ENCODE measurements at places on chromosomes 6 and 20.

GRCh38 chr6:167450626-167451025 lies 125.7 kb downstream of the TTLL2 start:
- no peaks in the 10 kb centered on the region for H3K4me1 ChIP-seq
- H3K27me3 ChIP-seq = no peaks in the 10 kb centered on the region
- no peak for DNase-seq

DNA sequence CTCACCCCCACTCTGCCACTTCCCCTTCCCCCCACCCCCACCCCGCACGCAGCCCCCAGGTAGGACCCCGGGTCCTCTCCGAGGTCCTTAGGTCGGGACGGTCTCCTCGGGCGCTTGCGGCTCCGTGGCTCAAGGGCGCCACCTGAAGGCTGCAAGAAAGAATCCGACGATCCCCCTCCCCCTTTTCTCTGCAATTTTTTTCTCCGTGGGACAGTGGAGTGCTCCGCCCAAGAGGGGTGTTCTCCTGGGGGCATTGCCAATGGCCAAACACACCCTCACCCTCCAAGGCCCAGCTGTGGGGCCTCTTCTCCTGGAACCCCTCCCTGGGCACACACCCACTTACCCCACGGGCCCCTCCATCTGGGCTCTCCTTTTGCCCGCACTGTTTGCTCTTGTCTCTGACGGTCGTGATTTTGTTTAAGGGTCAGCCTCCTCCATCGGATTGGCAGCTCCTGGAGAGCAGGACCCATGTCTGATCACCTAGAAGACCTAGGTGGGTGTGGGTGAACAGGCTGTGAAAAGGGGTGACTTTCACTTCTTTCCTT lies 1.1 kb upstream of the TMEM74B start:
- peak; percentile 82 for DNase-seq
- H3K27me3 ChIP-seq = peaks cover 16% of the 10 kb centered on the region
- H3K4me3 ChIP-seq = peak overlapping the region; percentile 71

- no peaks in the 10 kb centered on the region for H3K4me1 ChIP-seq
- no peak overlapping the region for H3K27ac ChIP-seq
- no peak for DNase-seq
- no peaks in the 10 kb centered on the region for H3K27me3 ChIP-seq
Measured at GRCh38 chr20:46801003-46801702, 91.7 kb downstream of the SLC2A10 start.

- no peaks in the 10 kb centered on the region for H3K36me3 ChIP-seq
- DNase-seq = no peak
- H3K27me3 ChIP-seq = no peaks in the 10 kb centered on the region
- no peaks in the 10 kb centered on the region for H3K4me1 ChIP-seq
- no peak overlapping the region for H3K4me3 ChIP-seq
- H3K27ac ChIP-seq = no peak overlapping the region
Measured at GRCh38 chr20:34768096-34768495, 57.4 kb downstream of the NCOA6 start.

GRCh38 chr6:137313928-137314855 lies 95.0 kb upstream of the IFNGR1 start:
- H3K36me3 ChIP-seq = no peaks in the 10 kb centered on the region
- no peak overlapping the region for H3K4me3 ChIP-seq
- peak; percentile 69 for DNase-seq

GRCh38 chr20:20295621-20296498 lies 72.0 kb upstream of the INSM1 start:
- no peak for DNase-seq
- H3K27me3 ChIP-seq = no peaks in the 10 kb centered on the region
- H3K36me3 ChIP-seq = no peaks in the 10 kb centered on the region
- no peak overlapping the region for H3K27ac ChIP-seq

DNA sequence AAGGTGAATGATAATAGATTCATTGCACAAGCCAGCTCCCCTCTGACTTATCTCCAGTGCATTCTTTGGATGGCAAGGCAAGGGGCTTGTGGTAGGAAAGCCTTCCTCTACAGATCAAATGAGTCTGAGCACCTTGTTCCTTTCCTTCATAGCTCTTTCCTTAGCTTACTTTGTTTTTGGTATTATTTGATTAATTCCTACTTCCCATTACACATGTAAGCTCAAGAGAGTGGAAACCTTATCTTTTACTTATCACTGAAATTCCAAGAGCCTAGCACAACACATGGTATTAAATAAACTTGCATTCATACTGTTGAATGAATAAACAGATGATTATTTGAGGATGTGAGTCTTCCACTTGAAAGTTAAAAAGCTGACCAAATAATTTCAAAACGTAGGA lies 41.7 kb downstream of the FRK start:
- H3K27ac ChIP-seq = no peak overlapping the region
- DNase-seq = no peak
- H3K4me1 ChIP-seq = no peaks in the 10 kb centered on the region
- no peaks in the 10 kb centered on the region for H3K27me3 ChIP-seq
- no peaks in the 10 kb centered on the region for H3K36me3 ChIP-seq

- no peaks in the 10 kb centered on the region for H3K27me3 ChIP-seq
- H3K36me3 ChIP-seq = no peaks in the 10 kb centered on the region
- H3K4me3 ChIP-seq = no peak overlapping the region
Measured at GRCh38 chr6:55958790-55959189, 83.4 kb upstream of the BMP5 start.

DNA sequence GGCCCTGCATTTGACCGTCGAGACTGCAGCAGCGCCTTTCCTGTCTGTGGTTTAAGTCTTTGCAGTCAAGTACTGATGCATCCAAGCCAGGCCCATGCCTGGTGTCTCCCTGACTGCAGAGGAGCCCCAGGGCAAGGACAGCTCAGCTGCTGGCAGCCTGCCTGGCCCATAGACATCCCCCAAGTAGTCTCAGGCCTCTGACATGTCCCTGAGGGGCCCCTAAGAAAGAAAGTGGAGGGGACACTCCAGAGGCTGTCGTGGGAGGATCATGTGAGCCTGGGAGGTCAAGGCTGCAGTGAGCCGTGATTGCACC lies 18.0 kb downstream of the HRH3 start:
- no peak for DNase-seq
- peaks cover 47% of the 10 kb centered on the region for H3K36me3 ChIP-seq
- no peaks in the 10 kb centered on the region for H3K4me1 ChIP-seq
- no peak overlapping the region for H3K4me3 ChIP-seq

DNA sequence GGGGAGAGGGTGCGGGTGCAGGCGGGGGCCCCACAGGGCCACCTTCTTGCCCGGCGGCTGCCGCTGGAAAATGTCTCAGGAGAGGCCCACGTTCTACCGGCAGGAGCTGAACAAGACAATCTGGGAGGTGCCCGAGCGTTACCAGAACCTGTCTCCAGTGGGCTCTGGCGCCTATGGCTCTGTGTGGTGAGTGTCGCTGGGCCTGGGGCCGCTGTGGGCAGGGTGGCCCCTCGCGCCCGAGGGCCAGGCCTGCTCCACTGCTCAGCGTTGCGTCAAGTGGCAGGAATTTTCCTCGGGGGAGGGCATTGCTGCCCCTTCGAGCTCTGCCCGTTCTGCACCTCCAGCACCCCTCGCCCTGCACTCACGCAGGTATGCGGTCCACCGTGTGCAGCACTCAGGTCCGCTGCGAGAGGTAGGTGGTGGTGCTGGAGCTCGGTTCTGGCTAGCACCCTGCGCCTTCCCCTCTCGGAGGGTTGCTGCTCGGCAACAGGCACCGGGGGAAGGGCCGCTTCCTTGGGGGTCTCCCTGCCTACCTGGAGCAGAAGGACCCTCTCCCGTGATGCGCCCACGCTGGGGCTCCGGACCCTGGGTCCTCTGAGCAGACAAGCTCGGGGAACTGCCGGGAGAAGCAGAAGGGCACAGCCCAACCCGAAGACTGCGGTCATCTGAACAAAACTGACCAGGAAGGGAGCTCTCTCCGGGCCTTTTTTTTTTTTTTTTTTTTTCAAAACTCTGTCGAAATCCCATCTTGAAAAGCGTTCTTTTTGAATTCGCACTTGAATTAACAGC lies 674 bp downstream of the MAPK14 start:
- no peak overlapping the region for H3K27ac ChIP-seq
- H3K4me1 ChIP-seq = peaks cover 2% of the 10 kb centered on the region
- H3K36me3 ChIP-seq = no peaks in the 10 kb centered on the region
- no peaks in the 10 kb centered on the region for H3K27me3 ChIP-seq
- H3K4me3 ChIP-seq = peak overlapping the region; percentile 86
- peak; percentile 37 for DNase-seq

- no peaks in the 10 kb centered on the region for H3K27me3 ChIP-seq
- peaks cover 7% of the 10 kb centered on the region for H3K36me3 ChIP-seq
- no peak overlapping the region for H3K27ac ChIP-seq
Measured at GRCh38 chr6:44058617-44059358, 68.5 kb downstream of the MRPL14 start.

- no peaks in the 10 kb centered on the region for H3K4me1 ChIP-seq
- H3K27me3 ChIP-seq = no peaks in the 10 kb centered on the region
- no peak overlapping the region for H3K4me3 ChIP-seq
- H3K27ac ChIP-seq = no peak overlapping the region
- no peak for DNase-seq
- H3K36me3 ChIP-seq = peaks cover 4% of the 10 kb centered on the region
Measured at GRCh38 chr6:116298973-116299372, 19.2 kb upstream of the TSPYL1 start.

- no peak overlapping the region for H3K27ac ChIP-seq
- no peaks in the 10 kb centered on the region for H3K4me1 ChIP-seq
- no peak for DNase-seq
- no peaks in the 10 kb centered on the region for H3K27me3 ChIP-seq
- no peak overlapping the region for H3K4me3 ChIP-seq
Measured at GRCh38 chr6:107689951-107690642, 134.0 kb downstream of the SCML4 start.

GRCh38 chr20:1924910-1925861 lies 30.0 kb downstream of the SIRPA start:
- peak; percentile 38 for DNase-seq
- H3K4me1 ChIP-seq = peaks cover 4% of the 10 kb centered on the region

DNA sequence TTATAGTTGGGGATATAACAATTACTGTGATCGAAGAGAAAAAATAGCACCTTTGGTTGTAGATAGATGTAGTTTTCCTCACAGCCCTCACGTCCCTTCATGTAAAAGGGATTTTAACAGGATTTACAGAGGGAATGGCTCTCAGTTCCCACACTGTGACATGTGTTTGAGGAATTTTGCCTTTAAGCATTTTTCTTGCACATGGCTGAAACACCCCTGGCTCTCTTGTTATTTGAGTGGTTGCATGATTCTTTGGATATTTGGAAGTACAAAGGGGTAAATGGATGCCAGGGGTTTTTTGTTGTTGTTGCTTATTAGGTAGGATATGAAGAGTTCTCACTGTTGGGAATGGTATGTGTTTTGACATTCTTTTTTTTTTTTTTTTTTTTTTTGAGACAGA lies 48.2 kb downstream of the JAG1 start:
- H3K27ac ChIP-seq = no peak overlapping the region
- no peak overlapping the region for H3K4me3 ChIP-seq
- no peaks in the 10 kb centered on the region for H3K27me3 ChIP-seq
- no peak for DNase-seq
- H3K4me1 ChIP-seq = peaks cover 9% of the 10 kb centered on the region

- no peak overlapping the region for H3K4me3 ChIP-seq
- no peak overlapping the region for H3K27ac ChIP-seq
- no peak for DNase-seq
- no peaks in the 10 kb centered on the region for H3K27me3 ChIP-seq
Measured at GRCh38 chr6:155517294-155517693, 61.7 kb upstream of the NOX3 start.

- no peak overlapping the region for H3K27ac ChIP-seq
- H3K36me3 ChIP-seq = no peaks in the 10 kb centered on the region
- DNase-seq = no peak
- H3K4me1 ChIP-seq = no peaks in the 10 kb centered on the region
Measured at GRCh38 chr6:51535327-51535726, 552.1 kb downstream of the PKHD1 start.

DNA sequence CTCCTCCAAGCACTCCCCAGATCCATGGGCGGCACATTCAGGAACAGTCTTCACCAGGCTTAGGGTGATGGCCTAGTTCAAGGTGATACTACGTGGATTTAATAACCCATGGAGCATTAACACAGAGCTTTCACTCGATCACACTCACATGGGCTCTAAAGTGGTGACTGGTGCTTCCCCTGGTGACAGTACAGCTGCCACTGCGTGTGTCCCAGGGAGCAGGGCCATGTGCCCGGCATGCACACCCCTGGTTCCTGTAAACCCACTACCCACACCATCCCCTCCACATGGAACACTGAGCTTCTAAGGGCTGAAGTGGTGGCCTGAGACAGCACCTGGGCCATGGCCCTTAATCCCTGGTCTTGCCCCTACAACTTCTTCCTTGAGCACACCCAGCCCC lies 27.8 kb upstream of the APMAP start:
- H3K4me3 ChIP-seq = no peak overlapping the region
- H3K36me3 ChIP-seq = no peaks in the 10 kb centered on the region
- no peaks in the 10 kb centered on the region for H3K4me1 ChIP-seq
- H3K27me3 ChIP-seq = no peaks in the 10 kb centered on the region
- no peak for DNase-seq

GRCh38 chr6:111808493-111808892 lies 64.8 kb downstream of the FYN start:
- no peaks in the 10 kb centered on the region for H3K4me1 ChIP-seq
- H3K27ac ChIP-seq = no peak overlapping the region
- no peak overlapping the region for H3K4me3 ChIP-seq
- H3K36me3 ChIP-seq = peaks cover 7% of the 10 kb centered on the region
- DNase-seq = no peak

DNA sequence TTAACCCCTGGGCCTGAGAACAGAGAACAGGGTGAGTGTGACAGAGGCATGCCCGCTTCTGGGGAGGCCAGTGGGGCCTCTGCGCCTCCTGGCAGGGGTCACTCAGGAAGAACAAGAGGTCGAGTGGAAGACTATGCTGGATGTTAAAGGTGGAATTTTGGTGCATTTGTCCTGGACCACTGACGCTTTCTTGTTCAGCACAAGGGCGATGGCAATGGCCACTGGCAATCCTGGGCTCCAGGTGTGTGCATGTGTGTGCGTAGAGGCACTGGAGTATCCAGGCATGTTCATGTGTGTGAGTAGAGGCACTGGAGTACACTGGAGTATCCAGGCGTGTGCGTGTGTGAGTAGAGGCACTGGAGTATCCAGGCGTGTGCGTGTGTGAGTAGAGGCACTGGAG lies 23.5 kb upstream of the NPBWR2 start:
- H3K27me3 ChIP-seq = no peaks in the 10 kb centered on the region
- no peaks in the 10 kb centered on the region for H3K4me1 ChIP-seq
- H3K27ac ChIP-seq = no peak overlapping the region
- H3K36me3 ChIP-seq = no peaks in the 10 kb centered on the region
- H3K4me3 ChIP-seq = peak overlapping the region; percentile 7

GRCh38 chr20:35285806-35286076 lies 1.2 kb upstream of the EIF6 start:
- H3K36me3 ChIP-seq = peaks cover 4% of the 10 kb centered on the region
- H3K4me3 ChIP-seq = peak overlapping the region; percentile 96
- no peak overlapping the region for H3K27ac ChIP-seq
- no peak for DNase-seq

GRCh38 chr6:88748141-88748540 lies 215.3 kb downstream of the RNGTT start:
- no peak overlapping the region for H3K27ac ChIP-seq
- no peaks in the 10 kb centered on the region for H3K27me3 ChIP-seq

DNA sequence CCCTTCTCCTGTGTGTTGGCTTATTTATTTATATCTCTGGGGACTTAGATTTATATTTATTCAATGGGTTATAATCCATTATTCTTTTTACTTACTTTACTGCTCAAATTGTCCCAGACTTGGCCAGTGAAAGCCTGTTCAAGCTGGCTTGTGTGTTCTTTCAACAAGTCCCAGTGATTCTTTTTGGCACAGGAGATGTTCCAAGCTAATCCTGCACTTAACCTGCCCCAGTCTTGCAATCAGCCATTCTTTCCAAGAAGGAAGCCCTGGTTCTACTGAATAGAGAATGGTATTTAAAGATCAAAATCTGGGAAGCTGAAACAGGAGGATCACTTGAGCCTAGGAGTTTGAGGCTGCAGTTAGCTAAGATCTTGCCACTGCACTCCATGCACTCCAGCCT lies 26.7 kb downstream of the GCNT2 start:
- peaks cover 2% of the 10 kb centered on the region for H3K4me1 ChIP-seq
- DNase-seq = no peak
- H3K36me3 ChIP-seq = no peaks in the 10 kb centered on the region
- H3K27me3 ChIP-seq = no peaks in the 10 kb centered on the region

Measured in H9 (cell line).